EH (cell line): ENCODE measurements at places on chromosomes 1 and 21.

- DNase-seq: no peak
These were observed 45.0 kb upstream of the PDE9A start for GRCh38 chr21:42608446-42608845.

DNA sequence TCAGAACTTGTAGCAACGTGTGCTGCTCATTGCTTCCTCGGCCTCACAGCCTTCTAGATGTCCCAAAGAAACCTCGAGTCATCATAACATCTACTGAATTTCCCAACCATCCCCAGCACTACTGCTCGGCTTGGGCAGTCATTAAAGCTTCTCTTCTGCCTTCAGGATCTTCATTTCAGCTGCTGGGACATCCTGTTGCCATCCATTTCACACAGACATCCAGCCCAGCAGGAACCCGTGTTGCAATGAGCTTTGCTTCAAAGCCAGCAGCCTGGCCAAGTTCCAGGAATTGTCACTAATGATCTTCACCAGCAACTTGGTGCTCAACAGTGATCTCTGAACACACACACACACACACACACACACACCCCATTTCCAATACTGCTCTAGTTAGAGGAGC is 18.5 kb downstream of the WLS start:
- peak; percentile 78 for DNase-seq

GRCh38 chr1:247401310-247402119 is 14.5 kb upstream of the NLRP3 start:
- DNase-seq: no peak

DNA sequence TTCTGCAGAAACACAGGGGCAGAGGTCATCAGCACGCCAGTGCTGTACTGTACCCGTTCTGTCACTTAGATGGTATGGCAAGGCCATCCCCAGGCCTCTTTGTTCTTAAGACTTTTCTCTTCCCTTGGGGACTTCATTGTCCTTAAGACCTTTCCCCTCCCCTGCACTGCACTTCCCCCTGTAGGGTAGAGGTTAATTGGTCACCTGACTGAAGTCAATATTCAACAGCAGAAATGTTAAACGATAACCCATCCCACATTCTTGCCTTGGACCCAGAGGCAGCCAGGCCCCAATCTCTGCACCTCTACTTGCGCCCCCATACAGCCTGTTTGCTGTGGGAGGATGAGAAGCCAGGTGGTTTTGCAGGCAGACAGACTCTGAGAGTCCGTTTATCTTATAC is 10.2 kb downstream of the PHGDH start:
- no peak for DNase-seq

GRCh38 chr1:152111515-152111968 is 3.7 kb downstream of the TCHH start:
- peak; percentile 50 for DNase-seq

DNA sequence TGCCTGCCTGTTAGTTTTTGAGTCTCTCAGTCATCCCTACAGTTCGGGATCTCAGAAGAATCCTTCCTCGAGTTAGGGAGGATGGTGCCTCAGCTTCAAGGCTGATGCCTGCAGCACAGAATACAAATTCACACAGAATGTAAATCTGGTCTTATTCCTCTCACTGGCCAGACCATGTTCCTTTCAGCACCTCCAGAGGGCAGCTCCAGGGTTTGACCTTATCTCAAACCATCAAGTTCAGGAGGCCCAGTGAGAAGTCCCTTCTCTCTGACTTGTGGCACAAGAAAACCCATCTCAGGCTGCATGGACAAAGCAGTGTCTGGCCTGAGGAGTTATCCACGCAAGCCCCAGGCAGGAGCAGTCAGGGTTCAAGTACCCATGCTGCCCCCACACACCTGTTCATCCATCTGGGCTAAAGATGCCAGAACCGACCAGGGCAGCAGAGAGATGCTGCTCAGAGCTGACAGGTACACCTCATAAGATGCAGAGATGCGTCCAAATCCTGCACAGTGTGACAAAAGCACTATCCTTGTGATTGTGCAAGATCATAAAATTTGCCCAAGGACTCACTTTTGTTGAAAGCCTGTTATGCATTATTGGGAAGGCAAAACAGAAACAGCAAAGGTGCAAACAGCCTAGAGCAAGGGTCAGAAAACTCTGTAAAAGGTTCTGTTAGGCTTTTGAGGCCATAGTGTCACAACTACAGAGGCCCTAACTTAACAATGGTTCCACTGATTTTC is 49.8 kb downstream of the BCAR3 start:
- peak; percentile 46 for DNase-seq

DNA sequence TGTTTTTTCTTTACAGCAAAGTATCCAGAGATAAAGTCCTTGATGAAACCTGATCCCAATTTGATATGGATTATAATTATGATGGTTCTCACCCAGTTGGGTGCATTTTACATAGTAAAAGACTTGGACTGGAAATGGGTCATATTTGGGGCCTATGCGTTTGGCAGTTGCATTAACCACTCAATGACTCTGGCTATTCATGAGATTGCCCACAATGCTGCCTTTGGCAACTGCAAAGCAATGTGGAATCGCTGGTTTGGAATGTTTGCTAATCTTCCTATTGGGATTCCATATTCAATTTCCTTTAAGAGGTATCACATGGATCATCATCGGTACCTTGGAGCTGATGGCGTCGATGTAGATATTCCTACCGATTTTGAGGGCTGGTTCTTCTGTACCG is 6.5 kb downstream of the DEGS1 start:
- DNase-seq: peak; percentile 29

- DNase-seq: no peak
These were observed 25.9 kb downstream of the COG2 start for GRCh38 chr1:230668227-230668626.

- peak; percentile 95 for DNase-seq
These were observed 7.7 kb upstream of the HTR1D start for GRCh38 chr1:23224739-23225648.

GRCh38 chr1:230661976-230662375 is 19.7 kb downstream of the COG2 start:
- no peak for DNase-seq

- no peak for DNase-seq
These were observed 232.4 kb downstream of the SEC16B start for GRCh38 chr1:177737456-177737855.

DNA sequence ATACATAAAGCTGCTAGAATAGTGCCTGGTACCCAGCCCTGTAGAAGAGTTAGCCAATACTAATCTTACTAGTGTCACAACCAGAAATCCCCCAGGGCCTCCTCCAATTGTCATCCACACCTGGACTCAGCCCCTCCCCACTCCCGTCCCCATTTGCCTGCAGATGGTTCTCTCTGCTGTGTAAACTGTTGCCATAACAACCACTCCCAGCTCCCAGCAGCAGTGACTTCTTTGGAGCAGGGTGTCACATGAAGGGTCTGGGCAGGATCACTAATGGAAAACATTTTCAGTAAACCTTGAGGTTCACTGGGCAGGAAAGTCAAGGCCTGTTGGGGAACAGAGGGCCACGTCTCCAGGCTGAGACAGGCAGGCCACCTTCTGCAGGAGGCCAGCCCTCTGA is 126.0 kb upstream of the IPO9 start:
- peak; percentile 48 for DNase-seq

DNA sequence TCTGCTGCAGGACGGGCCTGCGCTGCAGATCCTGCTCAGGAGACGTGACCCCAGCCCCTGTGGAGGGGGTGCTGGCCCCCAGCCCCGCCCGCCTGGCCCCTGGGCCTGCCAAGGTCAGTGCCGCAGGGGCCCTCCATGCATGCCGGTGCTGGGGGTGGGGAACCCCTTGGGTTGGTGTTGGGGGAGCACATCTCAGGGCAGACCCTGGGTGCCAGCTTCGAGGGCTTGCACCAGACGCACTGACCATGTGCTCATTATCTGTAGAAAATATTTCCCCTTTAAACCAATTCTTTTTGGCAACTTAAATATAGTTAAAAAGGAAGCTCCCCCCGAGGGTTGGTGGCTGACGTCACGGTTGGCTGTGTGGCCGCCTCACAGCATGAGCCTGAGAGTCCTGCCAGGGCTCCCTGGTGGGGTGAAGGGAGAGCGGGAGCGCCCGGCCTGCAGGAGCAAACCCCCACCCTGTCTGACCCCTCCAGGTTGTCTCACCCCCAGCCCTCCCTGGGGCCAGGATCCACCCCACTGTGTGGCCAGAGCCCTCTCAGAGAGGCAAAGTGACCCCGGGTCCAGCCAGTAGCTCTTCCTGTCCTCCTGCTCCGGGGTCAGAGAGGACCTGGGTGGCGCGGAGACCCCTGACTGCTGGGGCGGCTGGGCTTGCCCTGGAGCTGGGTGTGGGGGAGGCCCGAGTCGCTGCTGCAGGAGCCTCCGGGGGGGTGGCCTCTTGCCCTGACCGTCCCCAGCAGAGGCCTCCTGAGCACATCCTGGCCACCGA is 5.3 kb upstream of the PFKL start:
- peak; percentile 72 for DNase-seq

DNA sequence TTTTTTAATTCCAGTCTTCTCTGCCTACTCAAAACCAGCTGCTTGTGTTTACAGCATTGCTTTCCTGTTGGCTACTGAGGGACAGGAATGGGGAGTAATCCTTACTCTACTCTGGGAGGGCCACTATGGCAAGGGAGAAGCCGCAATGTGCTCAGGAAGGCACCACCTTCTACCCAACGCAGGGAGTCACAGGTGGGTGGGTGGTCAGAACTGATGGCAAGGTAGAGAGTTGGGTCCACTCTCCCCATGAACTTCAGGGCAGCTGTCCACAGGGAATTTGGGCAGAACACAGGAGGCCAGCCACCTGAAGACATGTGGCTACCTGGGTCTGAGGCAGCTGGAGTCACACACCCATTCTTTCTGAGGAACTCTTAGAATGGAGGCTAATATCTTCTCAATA is 40.5 kb upstream of the HMGB4 start:
- no peak for DNase-seq

- no peak for DNase-seq
These were observed 96.5 kb downstream of the NME7 start for GRCh38 chr1:169271098-169271497.

GRCh38 chr1:59967141-59967697 is 40.6 kb upstream of the CYP2J2 start:
- DNase-seq: peak; percentile 63

DNA sequence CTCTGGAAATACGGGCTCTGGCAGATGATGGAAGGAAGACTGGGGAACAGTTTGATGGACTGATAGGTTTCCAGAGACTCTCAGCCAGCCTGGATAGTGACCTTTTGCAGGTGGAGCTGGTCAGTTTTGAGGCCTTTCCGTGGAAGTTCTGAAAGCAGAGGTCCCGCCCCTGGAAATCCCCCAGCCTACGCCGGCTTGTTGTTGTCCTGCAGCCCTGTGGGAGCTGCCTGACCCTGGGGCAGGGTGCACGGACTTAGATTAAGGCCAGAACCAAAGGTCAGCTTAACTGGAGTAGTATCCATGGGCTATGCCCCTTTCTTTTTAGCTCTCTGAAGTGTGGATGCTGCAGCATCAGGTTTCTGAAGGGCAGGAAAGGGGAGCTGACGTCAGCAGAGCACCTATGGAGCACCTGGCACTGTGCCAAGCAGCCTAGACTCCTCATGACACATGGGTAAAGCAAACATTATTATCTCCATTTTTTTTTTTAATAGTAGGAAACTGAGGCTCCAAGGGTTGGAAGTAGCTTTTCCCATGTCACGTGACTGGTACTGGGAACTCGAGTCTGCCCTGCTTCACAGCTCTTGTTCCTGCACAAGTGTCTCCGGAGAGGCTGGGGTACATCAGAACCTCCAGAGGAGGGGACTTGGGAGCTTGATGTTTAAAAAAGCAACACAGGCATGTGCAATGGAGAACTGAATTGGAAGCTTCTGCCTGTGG is 38.5 kb downstream of the IER5 start:
- no peak for DNase-seq
